Activated CD8-positive, alpha-beta T cell treated with anti-CD3 and anti-CD28 coated beads, Interleukin-2, amount 10 ng/mL, durations not matched to agents 7 days and 5 days (primary cell): ENCODE measurements at places on chromosomes 2 and 18.

DNA sequence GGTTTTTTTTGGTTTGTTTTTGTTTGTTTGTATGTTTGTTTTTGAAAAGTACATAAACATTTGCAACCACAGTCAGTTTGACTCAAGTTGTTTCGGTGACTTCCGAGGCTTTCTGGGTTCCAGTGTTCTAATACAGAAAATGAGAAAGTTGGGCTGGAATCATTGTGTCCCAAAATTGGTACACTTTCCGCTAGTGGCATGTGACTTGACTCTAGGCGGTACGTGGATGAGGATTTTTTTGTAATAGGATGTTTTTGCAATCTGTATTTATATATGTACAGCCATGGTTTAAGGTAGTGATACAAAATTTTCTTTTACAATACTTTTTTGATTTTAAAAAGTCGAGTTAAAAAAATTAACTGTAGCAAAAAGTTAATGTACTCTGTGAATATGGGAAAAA lies 1.7 kb downstream of the MFF start:
- no peak for DNase-seq

DNA sequence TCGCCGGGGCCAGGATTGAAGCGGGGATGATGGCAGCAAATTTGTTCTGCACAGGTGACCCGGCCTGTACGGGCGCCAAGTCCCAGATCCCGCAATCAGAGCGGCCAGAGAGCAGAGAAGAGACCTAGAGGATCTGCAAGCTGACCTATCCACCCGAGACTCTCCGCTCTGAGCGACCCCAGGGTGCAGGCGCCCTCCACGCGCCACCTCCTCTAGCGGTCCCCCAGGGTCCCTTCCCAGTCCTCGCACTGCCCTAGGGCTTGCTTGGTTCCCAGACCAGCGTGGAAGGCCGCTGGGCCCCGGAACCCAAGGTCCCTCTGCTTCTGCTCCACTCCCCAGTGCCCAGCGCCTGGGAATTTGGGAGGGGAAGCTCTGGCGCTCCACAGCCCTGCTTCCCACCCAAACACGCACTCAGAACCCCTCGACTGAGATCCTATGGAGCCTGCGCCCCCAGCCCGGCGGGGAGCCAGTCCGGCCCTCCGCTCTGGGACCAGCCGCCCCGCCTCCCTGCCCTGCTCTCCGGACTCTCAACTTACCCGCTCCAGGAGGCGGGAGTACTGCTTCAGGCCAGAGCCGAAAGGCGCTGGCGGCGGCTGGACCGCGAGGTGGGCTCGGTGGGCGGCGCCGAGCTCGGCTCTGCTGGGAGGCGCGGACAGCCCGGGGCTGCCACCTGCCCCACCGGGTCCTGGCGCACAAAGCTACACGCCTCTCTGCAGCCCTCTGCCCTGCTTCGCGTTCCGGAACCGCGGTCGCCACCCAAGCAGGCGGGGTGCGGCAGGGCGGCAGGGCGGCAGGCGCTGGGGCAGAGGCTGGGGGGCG lies 3.0 kb upstream of the SIX3 start:
- no peak for DNase-seq

DNA sequence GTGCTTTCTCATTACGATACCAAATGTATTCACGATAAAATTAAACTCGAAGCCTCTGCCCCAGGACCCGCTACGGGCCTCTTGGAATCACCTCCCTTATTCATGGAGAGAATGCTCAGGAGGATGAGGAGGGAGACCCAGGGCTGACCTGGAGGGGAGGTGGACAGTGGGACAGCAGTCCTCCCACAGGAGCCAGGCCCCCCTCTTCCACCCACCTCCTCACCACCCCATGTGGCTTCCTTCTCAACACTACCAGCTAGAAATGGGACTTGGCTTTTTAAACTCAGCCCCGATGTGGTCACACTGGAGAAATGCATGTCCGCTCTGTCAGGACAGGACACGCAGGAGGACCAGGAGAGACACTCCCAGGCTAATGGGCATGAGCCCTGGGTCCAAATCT lies 147.9 kb upstream of the ID2 start:
- no peak for DNase-seq

GRCh38 chr2:24620936-24621335 lies 129.9 kb downstream of the NCOA1 start:
- no peak for DNase-seq

- DNase-seq: no peak
Observed at GRCh38 chr2:196284144-196284844, 112.9 kb upstream of the STK17B start.

GRCh38 chr2:79620679-79621078 lies 107.8 kb downstream of the CTNNA2 start:
- DNase-seq: no peak

- no peak for DNase-seq
Observed at GRCh38 chr18:23861326-23861725, 153.2 kb upstream of the TTC39C start.

DNA sequence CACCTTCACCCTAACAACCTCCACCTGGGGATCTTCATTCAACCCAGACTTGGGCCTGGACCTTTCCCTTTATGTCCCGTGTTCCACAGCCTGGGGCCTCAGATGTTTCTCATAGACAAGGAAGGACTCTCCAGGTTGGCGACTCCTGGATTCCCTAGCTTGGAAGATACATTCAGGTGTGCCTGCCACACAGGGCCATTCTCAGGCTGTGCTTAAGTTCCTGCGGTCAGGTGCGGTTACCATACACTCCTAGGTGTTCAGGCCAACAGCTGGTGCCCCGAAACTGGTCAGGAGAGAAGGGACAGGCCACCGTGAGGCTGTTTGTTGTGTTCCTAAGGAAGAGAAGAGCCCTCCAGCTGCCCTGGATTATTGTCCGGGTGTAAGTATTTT lies 15.6 kb downstream of the SLC4A3 start:
- DNase-seq: no peak

DNA sequence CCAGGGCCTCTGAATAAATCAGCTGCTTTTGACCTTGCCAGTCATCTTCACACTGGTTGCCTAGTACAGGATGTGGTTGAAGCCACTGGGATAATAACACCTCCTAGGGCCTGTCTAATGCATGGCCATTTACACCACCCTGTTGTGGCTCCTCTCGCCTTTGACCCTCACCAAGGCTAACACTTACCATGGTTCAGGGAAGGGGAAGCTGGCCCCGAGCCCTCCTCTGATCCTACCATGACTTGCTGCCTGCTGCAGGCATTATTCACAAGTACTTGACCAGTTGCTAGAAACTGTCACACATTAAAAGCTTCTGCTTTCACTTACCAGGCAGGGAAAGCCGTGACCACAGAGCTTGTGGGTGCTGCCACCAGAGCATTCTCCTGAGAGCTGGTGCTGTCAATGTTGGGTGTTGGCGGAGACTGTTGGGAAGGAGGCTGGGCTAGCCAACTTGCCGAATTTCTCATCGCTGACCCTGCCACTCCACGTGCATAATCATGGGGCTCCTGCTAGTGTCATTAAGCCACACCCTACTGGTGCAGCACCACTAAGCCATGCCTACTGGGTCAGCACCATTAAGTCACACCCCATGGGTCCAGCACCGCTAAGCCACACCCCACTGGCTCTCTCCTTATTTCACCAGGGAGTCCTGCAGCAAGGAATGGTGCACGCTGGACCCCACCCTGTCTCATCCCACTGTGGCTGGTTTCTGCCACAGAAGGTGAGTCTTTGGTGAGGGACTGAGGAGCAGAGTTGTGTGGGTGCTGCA lies 47.0 kb upstream of the TTC39C start:
- peak; percentile 60 for DNase-seq

DNA sequence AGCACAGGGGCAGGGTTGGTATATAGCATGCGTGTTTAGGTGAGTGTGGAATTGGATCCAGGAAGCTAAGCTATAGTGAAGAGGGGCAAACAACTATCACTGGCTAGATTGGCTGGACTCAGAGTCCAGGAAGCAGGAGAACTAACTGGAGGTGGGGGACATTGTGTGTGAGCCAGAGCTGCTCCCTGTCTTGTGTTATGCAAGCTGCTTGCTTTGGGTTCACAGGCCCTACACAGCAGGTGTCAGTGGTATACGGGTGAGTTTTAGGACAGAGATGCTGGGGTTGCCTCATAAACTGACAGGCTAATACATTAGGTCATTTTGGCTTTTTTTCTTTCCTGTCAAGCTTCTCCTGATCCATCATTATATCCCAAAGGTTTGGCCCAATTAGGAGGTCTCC lies 87.5 kb downstream of the CCDC85A start:
- no peak for DNase-seq

GRCh38 chr18:2984091-2984490 lies 28.9 kb downstream of the LPIN2 start:
- DNase-seq: no peak

GRCh38 chr2:38836791-38837190 lies 38.9 kb downstream of the DHX57 start:
- DNase-seq: no peak

DNA sequence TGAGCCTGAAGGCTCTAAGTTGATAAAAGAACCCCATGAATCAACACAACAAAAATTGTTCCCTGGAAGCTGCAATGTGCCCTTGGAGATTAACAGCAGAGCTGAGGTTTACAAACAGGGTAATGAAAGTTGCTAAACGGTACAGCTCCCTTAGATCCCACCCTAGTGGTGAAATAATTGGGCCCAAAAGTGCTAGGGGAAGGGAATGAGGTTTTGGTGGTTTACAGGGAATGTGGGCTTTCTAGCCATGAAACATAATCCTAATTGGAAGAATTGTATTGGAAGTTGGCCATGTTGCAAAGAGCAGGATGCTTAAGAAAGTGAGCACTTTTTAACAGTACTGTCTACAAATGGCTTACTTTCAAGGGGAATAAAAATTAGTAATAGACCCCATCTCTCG lies 180.2 kb upstream of the SMIM21 start:
- no peak for DNase-seq

GRCh38 chr2:201883606-201884369 lies 77.5 kb downstream of the CDK15 start:
- no peak for DNase-seq

DNA sequence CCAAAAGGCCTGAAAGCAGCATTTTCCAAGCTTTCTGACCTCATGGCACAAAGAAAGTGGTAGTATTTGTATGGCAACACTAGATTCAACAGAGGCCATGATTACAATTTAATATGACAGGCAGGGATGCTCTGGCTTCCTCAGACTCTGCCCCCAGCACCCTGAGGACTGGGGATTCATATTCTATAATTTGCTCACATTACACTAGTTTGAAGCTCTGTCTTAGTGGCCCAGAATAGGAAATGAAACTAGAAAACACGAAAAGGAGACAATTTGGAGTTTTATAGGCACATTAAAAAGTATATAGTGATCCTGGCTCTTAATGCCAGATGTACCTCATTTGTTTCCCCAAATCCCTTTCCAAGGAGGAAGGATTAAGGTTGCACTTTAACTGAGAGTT lies 173.0 kb upstream of the STK17B start:
- no peak for DNase-seq

DNA sequence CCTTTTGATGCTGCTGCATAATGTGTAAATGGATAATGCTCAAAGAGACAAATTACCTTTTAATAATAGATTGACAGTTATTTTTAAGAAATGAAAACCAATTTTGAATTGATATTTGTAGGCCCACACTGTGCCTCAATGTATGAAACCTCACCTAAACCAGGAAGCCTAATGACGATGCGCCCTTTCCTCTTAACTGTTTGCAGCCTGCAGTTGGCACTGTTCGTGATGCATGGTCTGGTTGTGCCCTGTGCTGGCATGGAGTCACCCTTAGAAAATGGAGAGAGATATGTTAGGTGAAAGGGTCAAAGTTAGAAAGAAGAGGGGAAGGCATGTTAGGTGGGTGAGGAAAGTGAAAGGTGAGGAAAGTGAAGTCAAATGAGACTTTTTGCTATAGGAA lies 390.2 kb downstream of the PTPRM start:
- DNase-seq: no peak

DNA sequence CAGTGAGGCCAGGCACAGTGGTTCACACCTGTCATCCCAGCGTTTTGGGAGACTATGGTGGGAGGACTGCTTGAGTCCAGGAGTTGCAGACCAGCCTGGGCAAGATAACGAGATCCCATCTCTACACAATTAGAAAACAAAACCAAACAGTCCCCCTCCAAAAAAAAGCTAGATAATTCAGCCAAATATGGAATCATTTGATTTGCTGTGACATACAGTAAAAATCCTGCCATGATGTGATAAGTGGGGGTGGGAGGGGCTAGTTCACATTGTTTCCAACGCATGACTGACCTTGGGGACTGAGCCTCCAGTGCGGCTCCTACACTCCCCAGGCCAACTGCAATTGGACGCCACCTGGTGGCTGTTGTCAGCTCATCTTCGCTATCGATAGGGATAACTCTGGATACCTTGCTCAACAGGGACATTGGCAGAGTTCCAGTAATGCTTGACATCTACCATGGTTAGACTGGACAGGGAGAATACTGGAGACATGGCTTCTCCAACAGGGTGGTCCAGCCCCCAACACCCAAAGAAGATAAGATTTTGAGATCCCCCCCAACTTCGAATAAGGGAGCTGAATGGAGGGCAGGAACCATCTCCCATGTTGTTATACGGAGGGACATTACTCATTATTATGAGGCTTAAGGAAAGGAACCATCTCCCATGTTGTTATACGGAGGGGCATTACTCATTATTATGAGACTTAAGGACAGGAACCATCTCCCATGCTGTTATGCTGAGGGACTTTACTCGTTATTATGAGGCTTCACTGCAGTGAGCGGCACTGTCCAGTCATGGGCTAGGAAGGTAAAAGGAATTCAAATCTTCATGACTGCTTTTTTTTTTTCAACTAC lies 135.9 kb downstream of the TGIF1 start:
- DNase-seq: peak; percentile 80

GRCh38 chr2:227473122-227473461 lies 1.1 kb downstream of the AGFG1 start:
- no peak for DNase-seq

GRCh38 chr2:197274349-197274748 lies 36.2 kb downstream of the ANKRD44 start:
- DNase-seq: no peak

- DNase-seq: no peak
Observed at GRCh38 chr2:148455791-148456190, 188.8 kb upstream of the EPC2 start.

GRCh38 chr2:198312596-198313483 lies 508.4 kb downstream of the PLCL1 start:
- no peak for DNase-seq

GRCh38 chr2:9770308-9771100 lies 72.8 kb upstream of the TAF1B start:
- DNase-seq: peak; percentile 69

- peak; percentile 27 for DNase-seq
Observed at GRCh38 chr18:9516437-9517064, 41.2 kb downstream of the RALBP1 start.

DNA sequence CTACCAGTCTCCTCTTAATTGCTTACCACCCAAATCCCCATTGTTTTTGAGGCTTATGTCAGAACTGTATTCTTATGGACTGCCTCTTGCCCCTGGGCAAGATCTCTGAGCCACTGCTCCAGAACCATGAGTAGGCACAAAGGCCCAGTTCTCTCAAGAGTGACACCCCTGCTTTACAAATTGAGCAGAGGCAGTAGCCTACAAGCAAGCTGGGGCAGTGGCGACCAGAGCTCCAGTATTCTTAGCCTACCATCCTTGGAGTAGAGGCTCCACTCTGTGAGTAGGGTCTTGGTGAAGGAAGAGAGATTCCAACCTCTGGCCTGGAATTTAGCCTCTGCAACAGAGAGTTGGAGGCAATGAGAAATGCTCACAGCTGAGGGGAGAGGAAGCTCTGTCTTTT lies 36.5 kb downstream of the WDR75 start:
- no peak for DNase-seq
